NCI-H1436 treated with DMSO at 0.1 percent for 48 hours (cell line): ENCODE measurements at places on chromosomes 2 and 18.
A peak's percentile ranks its signal among the peaks of the same experiment; 100 is the strongest.

- DNase-seq, result no peak
These were observed 14.6 kb upstream of the NFATC1 start for GRCh38 chr18:79380816-79381806.

DNA sequence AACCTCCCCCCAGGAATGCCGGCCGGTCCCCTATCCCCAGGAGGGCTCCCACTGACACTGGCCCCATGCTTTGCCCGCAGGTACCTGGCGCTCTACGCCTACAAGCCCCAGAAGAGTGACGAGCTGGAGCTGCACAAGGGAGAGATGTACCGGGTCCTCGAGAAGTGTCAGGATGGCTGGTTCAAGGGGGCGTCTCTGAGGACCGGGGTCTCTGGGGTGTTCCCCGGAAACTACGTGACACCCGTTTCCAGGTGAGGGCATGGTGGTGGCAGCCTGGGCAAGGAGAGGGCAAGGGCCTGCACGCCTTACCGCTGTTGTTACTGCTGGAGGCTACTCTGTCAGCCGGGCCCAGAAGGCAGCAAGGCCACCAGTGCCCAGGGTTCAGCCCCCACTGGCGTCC is 181.3 kb downstream of the SEPTIN10 start:
- no peak for DNase-seq

DNA sequence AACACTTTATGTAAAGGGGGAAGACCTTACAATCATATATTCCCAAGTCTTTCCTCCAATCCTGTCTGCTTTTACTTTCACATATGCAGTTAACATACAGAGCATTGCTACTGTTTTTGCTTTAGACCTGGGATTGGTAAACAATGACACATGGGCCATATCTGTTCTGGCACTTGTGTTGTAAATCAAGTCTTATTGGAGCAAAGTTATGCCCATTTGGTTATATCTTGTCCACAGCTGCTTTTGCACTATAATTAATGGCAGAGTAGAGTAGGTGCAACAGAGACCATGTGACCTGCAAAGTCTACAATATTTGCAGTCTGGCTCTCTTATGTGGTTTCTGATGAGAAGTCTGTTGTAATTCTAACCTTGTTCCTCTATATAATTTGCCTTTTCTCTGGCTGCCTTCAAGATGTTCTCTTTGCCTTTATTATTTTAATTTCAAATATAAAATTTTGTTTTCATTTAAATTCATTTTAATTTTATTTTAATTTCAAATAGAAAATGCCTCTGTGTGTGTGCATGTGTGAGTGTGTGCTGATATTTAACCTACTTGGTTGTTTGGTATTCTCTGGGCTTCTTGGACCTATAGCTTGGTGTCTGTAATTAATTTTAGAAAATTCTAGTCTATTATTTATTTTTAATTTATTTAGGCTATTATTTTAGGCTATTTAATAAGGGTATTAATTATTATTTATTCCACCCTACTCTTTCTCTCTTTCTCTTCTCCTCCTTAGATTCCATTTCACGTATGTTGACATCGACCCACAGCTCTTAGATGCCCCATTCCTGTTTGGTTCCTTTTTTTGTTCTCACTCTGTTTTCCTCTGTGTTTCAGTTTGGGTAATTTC is 16.8 kb upstream of the LPIN1 start:
- no peak for DNase-seq

GRCh38 chr2:185179743-185180142 is 558.9 kb upstream of the FSIP2 start:
- no peak for DNase-seq

GRCh38 chr18:45412577-45412976 is 202.7 kb upstream of the SLC14A2 start:
- no peak for DNase-seq

GRCh38 chr2:199111458-199111857 is 346.3 kb downstream of the SATB2 start:
- no peak for DNase-seq

DNA sequence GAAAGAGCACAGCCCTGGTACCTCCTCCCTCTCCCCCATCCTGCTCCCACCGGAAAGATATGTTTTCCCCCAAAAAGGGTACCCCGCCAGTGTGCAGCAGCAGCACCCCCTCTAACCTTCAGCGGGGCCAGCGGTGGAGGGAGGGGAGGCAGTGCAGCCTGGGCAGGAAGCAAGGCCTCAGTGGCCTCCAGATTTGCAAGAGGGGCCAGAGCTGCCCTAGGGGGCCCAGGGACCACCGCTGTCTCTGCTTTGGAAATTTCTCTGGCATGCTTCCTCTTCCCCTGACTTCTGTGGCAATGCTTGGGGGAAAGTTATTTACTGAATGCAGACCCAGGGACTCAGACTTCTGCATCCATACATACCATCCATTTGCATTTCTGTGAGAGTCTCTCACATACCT is 111.5 kb downstream of the KLHL29 start:
- DNase-seq, result no peak

- DNase-seq, result no peak
These were observed 11.2 kb downstream of the SLC66A3 start for GRCh38 chr2:11166476-11166875.

DNA sequence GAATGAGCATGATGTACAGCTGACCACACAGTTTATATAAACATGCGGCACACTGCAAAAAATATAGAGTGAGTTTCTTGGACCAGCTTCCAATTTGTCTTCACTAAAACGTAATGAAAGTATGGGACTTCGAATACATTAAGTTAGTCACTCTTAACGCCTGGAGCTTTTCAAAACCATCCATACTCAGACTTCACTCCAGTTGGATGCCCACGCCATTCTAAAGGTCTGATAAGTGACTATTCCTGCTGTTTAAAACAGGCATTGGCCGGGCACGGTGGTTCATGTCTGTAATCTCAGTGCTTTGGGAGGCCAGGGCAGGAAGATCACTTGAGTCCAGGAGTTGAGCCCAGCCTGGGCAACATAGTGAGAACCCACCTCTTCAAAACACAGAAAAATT is 84.6 kb downstream of the MYL12B start:
- DNase-seq, result no peak

DNA sequence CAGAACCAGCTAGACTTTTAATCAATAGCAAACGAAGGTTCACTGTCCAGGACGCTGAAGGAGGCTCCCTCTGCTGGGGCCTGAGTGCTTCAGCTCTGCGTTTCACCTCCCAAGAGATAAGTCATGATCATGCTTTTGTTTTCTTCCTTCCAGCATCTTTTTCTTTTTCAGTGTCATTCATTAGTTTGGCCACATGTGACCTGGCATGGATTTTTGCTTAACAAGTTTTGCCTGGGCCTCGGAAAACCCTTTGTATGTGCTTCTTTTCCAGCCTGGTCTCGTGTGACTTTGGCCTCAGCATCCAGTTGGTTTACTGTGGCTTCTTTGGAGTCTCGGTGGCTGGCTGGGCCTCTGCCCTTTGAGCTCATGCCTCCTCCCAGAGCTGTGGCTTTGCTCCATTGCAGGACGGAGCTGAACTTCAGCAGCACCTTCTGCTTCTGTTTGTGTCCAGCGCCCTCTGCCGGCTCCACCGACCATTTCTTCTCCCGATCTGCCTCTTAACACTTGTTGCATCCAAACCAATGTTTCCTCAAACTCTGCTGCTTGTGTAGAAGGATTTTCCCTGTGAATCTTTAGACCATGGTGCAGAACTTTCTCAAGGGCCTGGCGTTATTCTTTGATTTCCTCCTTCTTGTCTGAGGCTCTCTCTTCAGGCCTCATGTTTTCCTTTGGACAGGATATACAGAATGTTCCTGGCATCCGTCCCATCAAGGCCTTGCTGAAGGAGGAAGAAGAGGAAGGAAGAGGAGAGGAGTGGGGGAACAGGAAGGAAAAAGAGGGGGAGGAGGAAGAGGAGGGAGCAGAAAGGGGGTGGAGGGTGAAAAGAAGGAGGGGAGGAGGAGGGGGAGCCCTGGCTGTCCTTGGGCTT is 23.6 kb upstream of the HES6 start:
- DNase-seq, result peak; percentile 25

GRCh38 chr2:21453723-21454450 is 330.1 kb downstream of the TDRD15 start:
- no peak for DNase-seq

DNA sequence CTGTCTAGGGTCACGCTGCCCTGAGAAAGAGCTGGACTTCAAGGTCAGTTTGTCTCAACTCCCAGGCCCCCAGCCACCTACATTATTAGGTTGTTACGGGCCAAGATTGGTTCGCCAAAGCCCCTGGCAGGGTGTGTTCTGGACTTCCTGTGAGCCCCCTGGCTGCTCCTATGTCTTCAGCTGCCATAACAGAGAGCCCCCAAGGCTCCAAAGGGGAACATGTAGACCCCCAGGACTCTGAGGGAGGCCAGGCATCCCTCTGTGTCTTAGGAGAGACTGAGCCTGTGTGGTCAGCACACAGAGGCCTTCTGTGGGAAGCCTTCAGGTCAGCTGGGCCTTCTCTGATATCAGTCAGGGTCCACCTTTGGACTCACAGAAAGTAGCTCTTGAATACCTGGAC is 58.3 kb downstream of the INHBB start:
- no peak for DNase-seq

DNA sequence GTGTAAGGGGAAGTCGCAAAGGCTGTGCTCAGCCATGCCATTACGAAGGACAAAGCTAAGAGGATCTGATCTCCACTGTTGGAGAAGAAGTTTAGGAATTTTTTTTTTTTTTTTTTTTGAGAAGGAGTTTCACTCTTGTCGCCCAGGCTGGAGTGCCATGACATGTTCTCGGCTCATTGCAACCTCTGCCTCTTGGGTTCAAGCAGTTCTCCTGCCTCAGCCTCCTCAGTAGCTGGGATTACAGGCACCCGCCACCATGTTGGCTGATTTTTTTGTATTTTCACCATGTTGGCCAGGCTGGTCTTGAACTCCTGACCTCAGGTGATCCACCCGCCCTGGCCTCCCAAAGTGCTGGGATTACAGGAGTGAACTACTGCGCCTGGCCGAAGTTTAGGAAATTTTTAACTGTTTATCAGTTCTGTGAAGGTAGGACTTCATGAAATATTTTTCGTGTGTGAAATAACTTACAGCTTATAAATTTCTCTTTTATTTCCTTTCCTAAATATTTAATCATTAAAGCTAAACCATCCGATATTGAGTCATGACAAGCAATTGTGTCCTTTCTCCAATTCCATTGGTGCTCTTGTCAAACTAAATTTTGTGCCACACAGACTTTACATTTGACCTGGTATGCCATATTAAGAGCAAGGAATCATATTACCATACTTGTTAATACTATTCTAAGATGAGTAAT is 22.2 kb downstream of the DDX1 start:
- no peak for DNase-seq

DNA sequence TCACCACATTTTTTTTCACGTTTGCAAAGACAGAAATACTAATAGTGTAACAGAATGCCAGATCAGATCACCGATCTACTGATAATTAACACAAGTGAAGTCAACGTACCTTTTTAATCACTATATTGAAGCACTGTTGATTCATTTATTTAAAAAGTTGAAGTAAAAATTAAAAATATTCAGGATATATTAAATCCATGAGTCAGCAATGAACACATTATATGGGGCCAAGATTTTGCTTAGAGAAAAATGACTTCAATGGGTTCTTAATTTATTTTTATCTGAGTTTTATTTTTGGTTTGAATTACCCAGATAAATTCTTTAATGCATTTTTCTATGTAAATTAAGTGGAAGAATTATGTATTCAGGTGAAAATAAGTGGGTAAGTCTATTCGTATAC is 14.2 kb downstream of the SPHKAP start:
- DNase-seq, result no peak

GRCh38 chr2:2158189-2158826 is 172.8 kb downstream of the MYT1L start:
- no peak for DNase-seq

DNA sequence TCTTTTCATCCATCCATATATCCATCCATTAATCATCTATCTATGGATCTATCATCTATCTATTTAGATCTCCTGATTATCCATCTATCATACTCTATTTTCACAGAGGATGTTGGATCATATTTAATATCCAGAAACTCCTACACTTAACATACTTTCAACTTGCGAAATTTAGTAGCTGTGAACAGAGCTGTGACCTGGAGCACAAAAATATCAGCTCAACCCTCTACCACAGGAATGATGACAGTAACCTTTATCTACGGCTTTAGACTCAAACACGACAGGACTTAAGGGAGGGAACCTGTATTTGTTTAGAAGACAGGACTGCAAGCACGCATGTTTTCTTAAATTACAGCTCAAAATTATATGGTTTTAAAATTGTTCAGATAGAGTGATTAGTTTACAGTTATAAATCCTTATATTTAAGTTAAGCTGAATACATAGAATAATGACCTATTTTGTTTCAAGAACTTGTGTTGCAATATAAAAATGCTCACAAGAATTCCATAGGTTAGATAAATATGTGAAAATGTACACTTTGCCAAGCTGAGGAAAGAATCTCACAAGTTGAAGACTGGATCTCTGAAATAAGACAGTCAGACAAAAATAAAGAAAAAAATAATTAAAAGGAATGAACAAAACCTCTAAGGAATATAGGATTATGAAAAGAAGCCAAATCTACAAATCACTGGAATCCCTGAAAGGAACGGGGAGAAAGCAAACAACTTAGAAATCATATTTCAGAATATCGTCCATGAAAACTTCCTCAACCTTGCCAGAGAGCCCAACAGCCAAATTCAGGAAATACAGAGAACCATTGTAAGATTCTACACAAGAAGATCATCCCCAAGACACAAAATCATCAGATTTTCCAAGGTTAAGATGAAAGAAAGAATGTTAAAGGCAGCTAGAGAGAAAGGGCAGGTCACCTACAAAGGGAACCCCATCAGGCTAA is 142.0 kb downstream of the COL6A3 start:
- DNase-seq, result no peak

DNA sequence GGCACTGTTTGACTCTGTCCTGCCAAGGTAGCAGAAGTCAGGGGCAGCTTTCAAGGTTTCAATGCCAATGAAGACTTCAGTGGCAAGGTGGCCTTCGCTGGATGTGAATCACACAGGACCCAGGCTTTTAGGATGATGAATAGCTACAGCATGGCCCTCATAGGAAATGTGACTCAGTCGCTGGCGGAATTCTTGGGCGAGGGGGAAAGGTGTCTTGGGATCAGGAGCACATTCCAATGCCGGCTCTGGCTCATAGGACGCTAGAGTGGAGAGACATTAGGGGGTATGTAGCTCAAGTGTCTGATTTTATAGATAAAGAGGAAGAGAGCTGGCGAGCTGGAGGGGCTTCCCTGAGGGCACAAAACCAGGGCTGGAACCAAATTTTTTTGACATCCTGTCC is 68.6 kb downstream of the SMIM21 start:
- no peak for DNase-seq

- no peak for DNase-seq
These were observed 115.3 kb downstream of the METTL8 start for GRCh38 chr2:171318463-171318934.
